ENCODE measurements at places on chromosomes 2 and 18.

DNA sequence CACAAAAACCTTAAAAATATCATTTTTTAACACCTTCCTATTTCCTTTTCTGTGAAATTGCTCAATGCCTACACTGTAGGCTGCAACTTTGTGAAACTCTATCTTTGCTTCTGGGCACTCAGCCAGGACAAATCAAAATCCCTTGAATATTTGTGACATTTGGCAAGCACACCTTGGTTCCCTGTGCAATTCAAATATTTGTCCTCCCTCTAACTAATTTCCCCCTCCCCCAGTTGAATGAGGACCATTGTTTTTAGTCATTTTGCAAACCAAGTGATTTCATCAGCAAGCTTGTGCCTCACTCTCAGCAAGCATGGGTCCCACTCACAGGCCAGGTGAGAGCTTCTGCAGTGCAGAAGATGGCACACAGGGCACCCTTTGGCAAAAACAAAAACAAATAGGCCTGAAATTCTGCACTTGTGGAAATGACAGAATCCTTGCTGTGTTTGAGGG is 541.5 kb downstream of the CNTNAP5 start:
- DNase-seq = no peak

- no peak for DNase-seq
These were observed 5.0 kb upstream of the MYL12B start for GRCh38 chr18:3256693-3257626.

- no peak for DNase-seq
These were observed 229.8 kb downstream of the CCDC178 start for GRCh38 chr18:33210575-33211189.

GRCh38 chr2:165173215-165173614 is 30.6 kb downstream of the SCN3A start:
- DNase-seq = no peak

DNA sequence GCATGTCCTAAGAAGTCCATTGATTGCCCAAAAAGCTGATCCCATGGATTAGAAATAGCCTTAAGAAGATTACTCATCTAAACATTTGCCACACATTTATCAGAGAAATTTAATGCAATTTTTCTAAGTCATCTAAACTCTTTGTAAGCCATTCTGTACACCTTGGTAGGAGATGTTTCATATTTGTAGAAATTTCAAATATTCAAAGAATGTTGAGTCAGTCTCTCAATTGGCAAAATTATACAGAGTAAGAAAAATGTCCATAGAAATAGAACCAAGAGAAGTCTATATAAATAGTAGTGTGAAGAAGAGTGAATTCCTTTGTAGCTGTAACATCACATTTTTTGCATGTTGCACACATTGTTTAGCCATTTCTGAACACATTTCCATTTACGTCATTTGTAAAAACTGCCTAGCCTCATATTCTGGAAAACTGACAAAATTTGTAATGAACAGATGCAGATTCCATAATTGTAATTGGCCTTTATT is 128.6 kb downstream of the MSTN start:
- peak; percentile 72 for DNase-seq

DNA sequence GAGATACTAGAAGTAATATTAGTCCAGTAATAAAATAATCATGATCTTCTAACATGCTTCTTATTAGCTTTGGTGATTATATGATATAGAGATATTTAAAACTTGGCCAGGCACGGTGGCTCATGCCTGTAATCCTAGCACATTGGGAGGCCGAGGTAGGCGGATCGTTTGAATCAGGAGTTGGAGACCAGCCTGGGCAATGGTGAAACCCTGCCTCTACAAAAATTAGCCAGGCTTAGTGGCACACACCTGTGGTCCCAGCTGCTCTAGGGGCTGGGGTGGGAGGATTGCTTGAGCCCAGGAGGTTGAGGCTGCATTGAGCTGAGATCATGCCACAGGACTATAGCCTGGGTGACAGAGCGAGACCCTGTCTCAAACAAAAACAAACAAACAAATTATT is 87.0 kb downstream of the WDR7 start:
- no peak for DNase-seq

- no peak for DNase-seq
These were observed 18.4 kb upstream of the RPL37A start for GRCh38 chr2:216480221-216480620.

DNA sequence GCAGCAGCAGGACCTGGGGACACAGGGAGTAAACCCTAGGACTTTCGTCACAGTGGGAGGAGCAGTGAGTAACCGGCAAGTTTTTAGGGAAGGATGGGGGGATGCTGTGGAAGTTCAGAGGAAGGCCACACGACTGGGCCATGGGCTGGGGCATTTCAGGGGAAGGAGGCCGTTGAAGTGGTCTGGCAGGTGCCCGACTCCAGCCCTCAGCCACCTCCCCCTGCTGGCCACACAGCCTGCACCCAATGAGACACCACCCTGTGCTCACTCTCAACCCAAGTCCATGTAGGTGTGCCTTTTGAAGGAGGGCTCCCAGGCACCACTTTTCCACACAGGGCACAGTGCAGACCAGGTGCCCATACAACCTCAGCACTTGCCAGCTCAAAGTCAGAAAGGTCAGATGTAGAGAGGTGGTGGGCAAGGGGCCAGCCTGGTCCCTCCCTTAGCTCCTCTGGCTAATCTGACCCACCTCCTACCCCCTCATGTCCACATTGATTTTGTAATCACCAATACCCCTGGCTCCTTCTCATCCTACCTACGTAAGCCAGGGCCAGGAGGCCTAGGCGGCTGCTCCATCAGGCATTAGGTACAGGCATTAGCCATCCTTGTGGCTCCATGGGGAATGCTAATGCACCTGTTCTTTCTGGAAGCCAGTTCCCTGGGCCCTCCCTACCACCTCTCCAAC is 211.2 kb downstream of the SMAD2 start:
- DNase-seq = no peak

- DNase-seq = no peak
These were observed 102.7 kb downstream of the NR4A2 start for GRCh38 chr2:156229724-156230362.

- DNase-seq = no peak
These were observed 11.8 kb downstream of the CYRIA start for GRCh38 chr2:16653799-16654198.

DNA sequence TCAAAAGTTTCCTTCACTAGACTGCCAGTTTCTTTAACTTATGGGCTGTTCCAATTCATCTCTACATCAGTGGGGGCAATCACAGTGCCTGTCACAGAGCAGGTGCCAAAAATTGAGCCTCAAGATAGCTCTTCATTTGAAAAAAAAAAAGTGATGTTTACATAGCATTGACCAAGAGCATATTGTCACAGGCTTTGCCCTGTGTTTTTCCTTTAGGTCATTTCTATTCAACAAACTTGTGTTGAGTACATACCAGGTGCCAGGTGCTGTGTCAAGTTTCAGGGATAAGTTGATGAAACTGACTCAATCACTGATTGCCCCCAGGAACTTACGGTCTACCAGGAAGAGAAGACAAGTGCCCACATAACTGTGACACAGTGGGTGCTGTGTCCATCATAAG is 22.2 kb upstream of the NT5C1B start:
- DNase-seq = no peak

GRCh38 chr2:176956791-176957190 is 255.8 kb upstream of the HNRNPA3 start:
- no peak for DNase-seq

GRCh38 chr18:61531891-61532290 is 198.7 kb downstream of the CDH20 start:
- no peak for DNase-seq

DNA sequence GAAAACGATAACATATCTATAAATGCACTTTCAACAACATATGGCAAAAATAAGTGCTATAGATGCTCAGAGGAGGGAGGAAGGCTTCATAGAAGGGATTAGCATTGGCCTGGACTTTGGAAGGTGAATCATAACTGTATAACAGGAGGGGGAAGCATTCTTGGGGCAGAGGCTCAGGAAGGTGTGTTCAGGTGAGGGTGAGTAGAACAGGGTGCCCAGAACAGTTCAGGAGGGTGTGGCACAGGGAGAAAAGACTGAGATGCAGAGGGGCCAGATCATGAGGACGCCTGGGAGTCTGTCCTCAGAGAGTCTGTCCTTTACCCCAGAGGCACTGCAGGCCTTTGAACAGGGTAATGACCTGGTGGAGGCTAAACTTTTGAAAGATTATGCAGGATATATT is 29.3 kb upstream of the MEP1B start:
- DNase-seq = no peak

DNA sequence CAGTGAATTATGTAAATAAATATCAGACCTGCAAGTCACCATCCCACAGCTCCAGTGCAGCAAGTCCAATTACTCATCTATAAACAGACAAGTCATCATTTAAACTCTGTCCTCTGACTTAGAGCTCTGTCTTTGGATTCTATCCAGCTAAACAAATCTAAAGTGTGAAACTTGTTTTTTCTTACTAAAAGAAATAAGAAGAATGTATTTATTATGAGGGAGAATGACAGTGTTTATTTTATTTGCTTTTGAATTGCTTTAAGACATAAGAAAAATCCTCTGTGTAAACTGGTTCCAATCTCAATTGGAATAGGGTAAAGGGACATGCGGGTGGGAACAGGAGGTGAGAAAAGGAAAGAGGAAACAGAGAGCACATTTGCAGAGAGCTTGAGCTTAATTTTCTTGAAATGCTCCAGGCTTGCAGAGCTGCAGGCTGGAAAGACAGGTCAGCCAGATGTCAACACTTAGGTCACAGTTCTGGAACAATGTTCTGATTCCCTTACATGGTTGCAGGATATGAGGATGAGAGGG is 355.8 kb downstream of the MEIS1 start:
- no peak for DNase-seq

- peak; percentile 38 for DNase-seq
These were observed 38.9 kb upstream of the FHL2 start for GRCh38 chr2:105437708-105438103.

- no peak for DNase-seq
These were observed 27.6 kb upstream of the CABLES1 start for GRCh38 chr18:23107718-23108117.

GRCh38 chr2:180618570-180618969 is 361.8 kb upstream of the UBE2E3 start:
- DNase-seq = no peak

GRCh38 chr2:229196448-229196847 is 74.6 kb downstream of the PID1 start:
- no peak for DNase-seq

DNA sequence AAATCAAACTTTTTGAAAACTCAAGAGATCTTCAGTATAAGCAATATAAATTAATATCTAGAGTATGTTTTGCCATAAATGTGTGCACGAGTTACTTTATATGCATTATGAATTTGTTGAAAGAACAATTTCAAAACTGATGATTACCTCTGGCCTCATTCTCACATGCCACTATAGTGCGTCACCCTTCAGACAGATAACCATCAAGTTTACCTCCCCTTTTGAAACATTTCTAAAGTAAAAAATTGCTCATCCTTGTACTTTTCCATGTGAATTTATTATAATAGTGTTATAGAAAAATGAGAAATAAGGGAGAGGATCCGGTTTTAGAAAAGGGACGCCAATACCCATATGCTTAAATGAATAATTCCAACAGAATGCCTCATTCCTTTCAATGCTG is 38.3 kb downstream of the ZEB2 start:
- DNase-seq = no peak

GRCh38 chr18:11948852-11949523 is 32.3 kb upstream of the IMPA2 start:
- no peak for DNase-seq

GRCh38 chr2:232901736-232902578 is 31.9 kb downstream of the SNORC start:
- DNase-seq = peak; percentile 96

- no peak for DNase-seq
These were observed 438.8 kb upstream of the CDH20 start for GRCh38 chr18:60894254-60894945.

DNA sequence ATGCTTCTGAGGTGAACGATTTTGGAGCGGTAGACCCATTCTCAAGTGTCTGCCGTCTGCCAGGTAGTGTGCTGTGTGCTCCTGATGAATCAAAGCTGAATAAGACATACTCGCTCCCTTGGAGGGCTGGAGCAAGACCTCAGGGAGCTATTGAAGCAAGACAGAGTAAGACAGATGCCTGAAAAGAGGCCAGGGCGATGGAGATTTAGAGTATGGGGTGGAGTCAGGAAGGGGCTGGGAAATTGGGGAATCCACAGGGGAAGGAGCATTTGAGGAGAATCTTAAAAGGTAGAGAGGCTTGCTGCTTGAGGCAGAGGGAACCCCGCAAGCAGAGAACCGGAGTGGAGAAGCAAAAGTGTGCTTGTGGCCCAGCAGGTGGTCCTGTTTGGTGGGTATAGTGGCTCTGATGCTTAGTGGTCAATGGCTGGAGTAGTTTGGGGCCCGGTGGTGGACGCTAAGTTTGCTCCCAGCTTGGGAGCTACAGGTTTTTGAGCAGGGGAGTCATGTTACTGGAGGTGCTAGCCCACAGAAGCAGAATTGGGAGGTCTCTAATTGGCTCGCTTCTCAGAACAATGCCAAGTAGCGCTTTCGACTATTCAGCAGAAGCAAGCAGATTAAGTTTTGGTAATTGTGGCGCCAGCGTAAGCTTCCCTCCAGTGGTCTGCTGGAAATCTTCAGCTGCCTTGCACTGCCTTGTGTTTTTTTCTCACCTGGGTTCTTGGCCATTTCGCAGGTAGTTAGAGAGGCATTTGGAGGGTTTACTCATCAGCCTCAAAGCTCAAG is 2.0 kb downstream of the CNNM4 start:
- no peak for DNase-seq

- no peak for DNase-seq
These were observed 13.2 kb upstream of the BZW1 start for GRCh38 chr2:200798514-200798913.

- no peak for DNase-seq
These were observed 4.7 kb downstream of the AGAP1 start for GRCh38 chr2:235498541-235498940.

DNA sequence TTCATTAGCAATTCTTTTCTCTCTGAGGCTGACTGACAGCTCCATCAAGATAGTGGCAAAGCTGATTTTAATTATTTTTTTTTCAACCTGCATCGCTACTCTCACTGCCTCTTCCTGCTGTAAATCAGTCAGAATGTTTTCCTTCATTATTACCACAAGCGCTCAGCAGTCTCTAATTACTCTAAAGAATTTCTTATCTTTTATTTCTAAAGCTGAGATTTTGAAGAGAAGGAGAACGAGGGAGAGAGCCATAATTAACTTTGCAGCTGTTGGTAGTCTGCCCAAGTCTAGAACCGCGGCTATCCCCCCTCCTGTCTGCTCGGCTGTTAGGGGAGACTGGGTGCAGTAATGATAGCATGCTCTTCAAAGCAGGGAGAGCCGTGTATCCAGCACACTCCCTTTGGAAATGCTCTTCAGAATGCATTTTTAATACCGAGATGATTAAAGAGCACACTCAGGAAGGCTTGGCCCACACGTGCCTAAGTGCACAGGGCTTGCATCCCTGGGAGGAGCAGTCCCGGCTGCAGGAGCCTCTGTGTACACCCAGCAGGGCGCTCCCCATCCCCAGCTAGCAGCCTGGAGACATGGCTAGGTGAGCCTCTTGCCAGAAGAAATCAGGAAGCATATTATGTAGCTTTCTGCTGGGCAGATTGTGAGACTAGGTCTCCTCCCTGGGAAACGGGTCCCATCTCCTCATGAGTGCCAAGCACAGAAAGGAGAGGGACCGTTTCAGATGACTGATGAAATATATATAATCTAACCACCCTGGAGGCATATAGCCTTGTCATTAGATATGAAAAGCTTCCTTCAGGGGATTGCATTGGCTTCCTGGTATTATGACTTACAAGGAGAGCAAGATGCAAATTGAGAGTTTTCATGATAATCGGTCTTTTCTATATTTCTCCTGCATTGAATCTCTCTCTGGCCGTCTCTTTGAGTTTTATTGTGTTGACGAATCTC is 555.2 kb downstream of the CMPK2 start:
- DNase-seq = no peak

- DNase-seq = no peak
These were observed 33.1 kb downstream of the RBFA start for GRCh38 chr18:80067321-80067720.

GRCh38 chr2:173997753-173998152 is 32.6 kb upstream of the SP3 start:
- DNase-seq = no peak
